ENCODE measurements at places on chromosomes 5 and 9.

DNA sequence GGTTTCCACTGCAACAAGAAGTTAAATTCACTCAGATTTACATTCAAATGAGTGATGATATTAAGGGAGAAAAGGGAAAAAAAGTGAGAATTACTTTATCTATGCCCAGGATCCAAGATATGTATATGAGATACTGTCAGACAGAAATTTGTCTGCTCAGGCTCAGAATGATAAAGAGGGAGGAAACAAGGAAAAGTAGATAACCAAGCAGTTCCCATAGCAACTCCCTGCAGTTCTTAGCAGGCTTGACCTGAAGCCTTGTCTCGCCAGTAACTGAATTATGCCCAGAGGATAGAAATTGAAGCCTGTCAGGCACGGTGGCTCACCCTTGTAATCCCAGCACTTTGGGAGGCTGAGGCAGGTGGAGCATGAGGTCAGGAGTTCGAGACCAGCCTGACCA lies 304.4 kb downstream of the TLE1 start:
- DNase-seq = no peak

DNA sequence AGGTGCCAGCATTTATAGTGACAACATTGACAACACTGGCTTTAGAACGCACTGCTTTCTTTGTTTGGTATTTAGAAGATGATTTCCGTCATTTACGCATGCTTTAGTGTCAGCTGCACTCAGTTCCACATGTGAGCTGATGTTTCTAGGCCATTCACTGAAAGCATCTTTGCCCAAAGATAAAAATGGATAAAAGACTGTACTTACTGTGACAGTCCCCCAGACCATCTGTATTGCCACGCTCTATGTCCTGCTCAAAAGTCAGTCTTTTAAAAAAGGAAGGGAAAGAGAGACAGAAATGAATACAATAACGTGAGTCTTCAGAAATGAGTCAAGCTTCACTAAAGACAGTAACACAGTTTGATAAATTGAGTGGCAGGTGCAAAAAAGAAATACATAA lies 99.3 kb downstream of the SEMA6A start:
- DNase-seq = no peak

GRCh38 chr9:125885405-125886034 lies 138.3 kb downstream of the PBX3 start:
- no peak for DNase-seq

DNA sequence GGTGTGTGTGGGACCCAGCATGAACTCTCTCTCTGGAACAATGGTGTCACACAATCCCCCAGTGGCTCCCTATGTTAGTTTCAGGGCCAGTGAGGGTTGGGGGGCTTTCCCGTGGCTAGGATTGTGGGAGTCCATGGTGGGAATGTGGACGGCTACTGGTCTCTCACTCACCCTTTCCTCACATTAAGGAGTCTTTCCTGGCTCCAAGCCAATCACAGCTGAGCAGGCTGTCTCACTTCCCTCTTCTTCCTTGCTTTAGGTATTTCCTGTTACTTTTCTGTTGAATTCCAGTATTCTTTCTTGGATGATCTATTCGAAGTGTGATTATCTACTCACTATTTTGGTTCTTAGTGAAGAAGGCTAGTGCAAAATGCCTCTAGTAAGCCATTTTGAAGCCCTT lies 324.4 kb upstream of the MPDZ start:
- DNase-seq = no peak

DNA sequence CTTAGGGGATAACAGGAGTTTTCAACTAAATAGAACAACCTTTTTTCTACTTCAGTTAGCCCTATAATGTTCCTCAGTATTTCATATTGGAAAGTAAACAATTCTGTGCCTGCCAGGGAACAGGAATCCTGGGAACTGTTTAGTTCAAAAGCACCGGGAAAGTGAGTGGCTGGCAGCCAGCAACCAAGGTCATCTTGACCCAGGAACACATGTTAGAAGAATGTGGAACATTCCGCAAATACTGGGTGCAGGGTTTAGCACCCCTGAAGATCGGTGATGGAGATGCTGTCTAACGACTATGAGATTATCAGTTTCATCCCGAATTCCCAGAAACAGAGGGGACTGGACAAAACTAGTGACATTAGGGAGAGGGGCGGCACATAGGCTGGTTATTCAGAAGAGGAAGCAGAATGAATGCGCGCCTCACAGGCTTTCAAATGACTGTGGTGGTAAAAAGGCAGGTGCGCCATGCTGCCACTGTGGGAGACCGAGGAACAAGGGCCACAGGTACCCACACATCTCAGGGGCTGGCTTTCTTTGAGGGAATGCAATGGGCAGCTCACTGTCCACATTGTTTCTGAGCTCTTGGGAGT lies 51.2 kb downstream of the IPPK start:
- DNase-seq = no peak

DNA sequence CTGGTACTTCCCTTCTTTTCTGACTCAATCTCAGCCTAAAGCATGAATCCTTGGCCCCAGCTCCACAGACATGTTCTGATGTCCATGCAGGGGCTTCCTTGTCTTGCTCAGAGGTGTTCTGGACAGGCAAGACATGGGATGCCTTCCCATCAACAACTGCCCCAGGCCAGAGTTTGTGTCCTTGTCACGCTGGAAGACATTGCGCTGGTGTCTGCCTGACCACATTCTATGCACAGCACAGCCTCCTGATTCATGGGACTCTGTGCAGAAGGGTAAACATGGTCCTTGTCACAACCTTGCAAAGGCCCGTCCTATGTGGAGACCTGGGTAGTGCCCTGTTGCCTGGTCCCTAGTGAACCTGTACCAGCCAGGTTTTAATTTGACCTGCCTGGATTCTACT lies 212.2 kb downstream of the FSTL4 start:
- DNase-seq = no peak

- DNase-seq = no peak
Observed at GRCh38 chr5:119322948-119323537, 32.8 kb upstream of the TNFAIP8 start.

- no peak for DNase-seq
Observed at GRCh38 chr5:133247151-133247709, 195.4 kb downstream of the HSPA4 start.

DNA sequence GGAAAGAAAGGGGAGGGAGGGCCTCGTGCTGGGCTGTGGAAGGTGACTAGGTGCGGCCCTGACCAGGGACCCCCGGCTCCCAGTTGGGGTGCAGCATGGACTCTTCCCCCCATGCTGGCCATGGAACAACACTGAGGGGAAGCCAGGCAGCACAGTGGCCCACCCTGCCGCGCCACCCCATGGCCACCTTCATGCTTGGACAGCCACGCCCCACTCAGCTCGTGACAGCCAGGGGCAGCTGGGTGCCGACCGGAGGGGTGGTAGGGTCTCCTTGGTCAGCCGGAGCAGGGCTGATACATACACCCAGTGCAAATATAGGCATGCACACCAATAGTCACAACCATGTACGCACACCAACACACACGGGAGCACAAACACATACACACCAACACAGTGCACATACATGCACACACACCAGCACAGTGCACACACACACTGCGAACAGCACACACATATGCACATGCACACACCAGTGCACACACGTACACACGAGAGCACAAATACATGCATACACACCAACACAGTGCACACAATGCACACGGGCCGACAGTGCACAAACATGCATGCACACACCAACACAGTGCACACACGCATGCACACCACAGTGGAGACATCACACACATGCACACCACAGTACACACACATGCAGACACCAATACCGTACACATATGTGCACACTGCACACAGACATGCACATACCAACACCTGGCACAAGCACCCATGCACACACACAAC lies 8.3 kb downstream of the SOHLH1 start:
- DNase-seq = no peak

- DNase-seq = no peak
Observed at GRCh38 chr5:80129146-80129545, 94.0 kb downstream of the THBS4 start.

GRCh38 chr5:153584960-153585359 lies 94.5 kb downstream of the GRIA1 start:
- DNase-seq = no peak

GRCh38 chr9:23842565-23843129 lies 16.6 kb upstream of the ELAVL2 start:
- DNase-seq = no peak

- DNase-seq = no peak
Observed at GRCh38 chr5:158807-159447, 32.4 kb upstream of the LRRC14B start.

DNA sequence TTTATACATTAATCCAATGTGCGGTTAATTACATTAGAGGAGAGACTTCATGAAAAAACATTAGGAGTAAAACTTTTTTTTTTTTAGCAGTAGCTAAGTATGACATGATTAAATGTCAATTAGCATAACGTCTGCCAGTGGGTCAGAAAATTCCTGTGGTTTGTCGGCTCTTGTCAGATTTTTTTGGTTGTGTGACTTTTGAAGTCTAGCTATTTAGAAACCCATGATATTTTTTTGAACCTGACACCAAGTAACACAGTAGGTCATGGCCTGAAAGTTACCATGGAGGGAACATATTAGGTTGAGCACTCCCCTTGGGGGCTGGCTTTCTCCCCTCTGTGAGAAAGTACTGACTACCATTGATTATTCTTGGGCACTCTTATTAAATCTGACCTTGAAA lies 84.8 kb upstream of the ALDH1A1 start:
- DNase-seq = no peak

- DNase-seq = no peak
Observed at GRCh38 chr5:76514292-76514691, 108.9 kb downstream of the F2RL2 start.

GRCh38 chr9:112285056-112285455 lies 48.4 kb downstream of the PTBP3 start:
- DNase-seq = no peak

DNA sequence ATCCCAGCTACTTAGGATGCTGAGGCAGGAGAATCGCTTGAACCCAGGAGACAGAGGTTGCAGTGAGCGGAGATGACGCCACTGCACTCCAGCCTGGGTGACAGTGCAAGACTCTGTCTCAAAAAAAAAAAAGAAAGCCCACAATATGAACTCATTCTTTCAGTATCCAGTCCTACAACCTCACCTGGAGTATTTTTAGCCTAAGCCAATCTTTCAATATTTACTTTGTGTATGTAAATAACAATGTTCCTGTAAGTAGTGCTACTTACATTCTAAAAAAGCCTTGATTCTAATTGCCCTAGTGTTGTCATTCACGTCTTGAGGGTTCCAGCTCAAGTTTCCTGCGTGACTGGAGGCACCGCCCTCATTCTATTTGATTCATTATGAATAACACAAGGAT lies 62.0 kb downstream of the BHMT start:
- DNase-seq = no peak

DNA sequence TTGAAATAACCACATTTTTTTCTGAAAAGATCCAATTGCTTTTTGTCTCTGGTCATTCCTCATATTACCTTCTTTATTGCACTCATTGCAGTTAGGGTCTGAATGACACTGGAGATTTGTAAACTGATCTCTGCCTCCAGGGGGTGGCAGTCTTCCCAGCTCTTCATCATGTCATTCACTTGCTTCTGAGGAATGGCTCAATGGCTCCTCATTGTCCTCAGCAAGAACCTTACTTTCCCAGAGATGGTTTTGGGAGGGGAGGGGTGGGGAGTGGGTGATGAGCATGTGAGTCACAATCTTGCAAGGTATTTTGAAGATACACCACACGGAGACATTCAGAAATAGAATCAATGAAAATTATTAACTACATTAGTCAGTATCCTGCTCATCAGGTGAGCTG lies 159.8 kb upstream of the GAS1 start:
- no peak for DNase-seq

DNA sequence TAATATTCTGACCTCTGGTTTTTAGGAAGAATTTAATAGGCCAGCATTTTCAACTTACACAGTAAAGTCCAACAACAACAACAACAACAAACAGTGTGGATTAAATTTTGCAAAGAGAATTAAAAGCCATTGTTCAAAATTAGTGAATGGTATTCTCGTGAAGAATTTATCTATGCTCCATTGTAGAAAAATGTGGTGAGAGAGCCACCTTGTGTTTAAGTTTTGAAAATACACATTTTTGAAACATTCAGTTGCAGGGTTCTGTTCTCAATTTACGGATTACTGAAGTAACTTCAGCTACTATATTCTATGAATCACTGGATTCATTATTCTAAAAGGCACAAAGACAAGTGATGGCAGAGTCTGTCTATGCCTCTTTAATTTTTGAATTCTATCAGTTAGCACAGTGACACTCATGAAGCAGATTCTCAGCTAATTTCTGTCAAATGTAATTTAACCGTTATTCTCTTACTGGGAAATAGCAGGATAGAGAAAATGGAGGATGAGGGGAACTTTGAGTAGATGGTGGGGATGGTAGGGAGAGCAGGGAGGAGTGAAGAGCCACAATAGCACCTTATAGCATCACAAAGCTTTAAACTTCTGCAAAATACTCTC lies 11.0 kb downstream of the CCDC152 start:
- no peak for DNase-seq

- DNase-seq = no peak
Observed at GRCh38 chr5:127373858-127374491, 83.4 kb downstream of the MEGF10 start.

DNA sequence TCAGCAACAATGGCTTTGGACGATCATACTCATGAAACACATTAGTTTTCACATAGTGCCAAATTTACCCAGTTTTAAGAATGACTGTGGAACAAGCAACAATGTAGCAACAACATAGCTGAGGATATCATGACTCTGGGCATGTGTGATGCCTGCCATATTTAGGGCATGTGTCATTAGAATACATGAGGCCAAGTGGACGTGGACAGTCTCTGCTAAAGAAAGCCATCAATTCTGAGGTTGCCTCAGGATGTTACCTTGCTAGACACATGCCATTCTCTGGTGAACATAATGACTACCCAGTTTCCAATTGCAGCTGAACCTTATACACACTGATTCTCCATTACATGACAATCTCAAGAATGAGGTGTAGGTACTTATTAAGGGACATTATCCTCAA lies 103.3 kb upstream of the ADAMTS19 start:
- DNase-seq = no peak

DNA sequence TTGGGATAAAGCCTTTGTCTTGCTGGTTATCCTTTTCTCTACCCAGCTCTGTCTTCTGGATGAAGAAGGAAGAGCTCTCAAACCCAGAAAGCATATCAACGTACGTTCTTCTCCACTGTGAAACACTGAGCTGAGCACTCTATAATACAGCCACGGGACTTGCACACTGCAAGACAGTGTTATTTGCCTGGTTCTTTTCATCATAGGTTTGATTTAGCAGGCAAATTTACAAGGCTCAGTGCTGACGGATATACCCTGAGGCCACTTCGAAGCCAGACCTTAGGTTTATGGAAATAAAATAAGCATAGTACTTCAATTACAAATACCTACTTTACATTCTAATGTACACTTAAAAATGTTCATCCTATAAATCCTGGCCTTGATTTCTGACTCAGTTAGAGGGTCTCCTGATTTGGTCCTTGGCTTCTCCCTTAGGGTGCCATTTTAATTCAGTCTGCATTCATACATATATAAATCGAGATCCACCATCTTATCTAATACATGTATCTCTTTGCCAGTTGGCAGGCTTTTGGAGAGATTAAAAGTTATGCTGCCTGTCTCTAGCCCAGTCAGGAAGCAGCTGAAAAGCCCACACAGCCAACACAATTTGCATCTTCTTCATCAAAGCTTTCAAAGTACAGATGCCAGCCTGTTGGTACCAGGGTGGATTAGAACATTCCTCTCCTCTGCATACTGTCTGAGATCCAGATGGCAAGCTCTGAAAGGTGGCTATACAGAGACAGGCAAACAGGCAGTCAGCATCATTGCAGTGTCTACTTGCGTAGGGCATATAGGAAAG lies 194.4 kb downstream of the DEPDC1B start:
- no peak for DNase-seq

- DNase-seq = no peak
Observed at GRCh38 chr5:172583931-172584511, 57.0 kb upstream of the NEURL1B start.

- DNase-seq = peak; percentile 60
Observed at GRCh38 chr9:16100537-16101091, 547.8 kb downstream of the CCDC171 start.
